Activated CD4-positive, alpha-beta T cell treated with anti-CD3 and anti-CD28 coated beads for 24 hours (primary cell): ENCODE measurements at places on chromosomes 5 and 9.

DNA sequence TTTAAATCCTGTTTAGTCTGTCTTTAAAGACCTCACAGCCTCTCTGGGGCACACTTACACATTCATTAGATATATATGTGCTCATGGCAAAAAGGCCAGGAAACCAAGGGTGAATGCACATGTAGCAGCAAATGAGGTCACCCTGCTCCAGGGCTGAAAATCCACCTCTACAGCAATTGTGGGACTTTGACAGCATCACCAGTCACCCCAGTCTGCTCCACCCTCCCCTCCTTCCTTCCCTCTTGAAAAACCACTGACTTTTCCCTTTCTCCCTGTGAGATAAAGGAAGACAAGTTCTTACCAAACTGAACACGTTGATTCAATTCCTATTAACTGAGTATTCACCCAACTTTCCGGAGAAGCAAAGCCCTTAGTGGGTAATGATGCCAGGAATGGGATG, 15.2 kb upstream of the SH3RF2 start:
- no peak for DNase-seq

GRCh38 chr9:110355911-110356310, 18.2 kb upstream of the TXNDC8 start:
- DNase-seq = no peak

DNA sequence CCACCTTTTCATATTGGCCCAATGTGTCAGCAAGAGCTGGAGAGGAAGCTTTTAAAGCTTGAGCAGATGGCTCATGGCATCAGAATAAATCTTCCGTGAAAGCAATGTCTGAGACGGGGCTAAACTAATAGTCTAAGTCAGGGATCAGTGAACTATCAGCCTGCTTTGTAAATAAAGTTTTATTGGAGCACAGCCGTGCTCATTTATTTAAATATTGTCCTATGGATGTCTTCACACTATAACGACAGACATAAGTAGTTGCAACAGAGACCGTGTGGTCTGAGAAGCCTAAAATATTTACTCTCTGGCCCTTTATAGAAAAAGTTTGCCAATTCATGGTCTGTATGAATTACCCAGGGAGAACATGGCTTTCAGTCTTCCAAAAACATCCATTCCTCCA, 85.6 kb upstream of the SLC44A1 start:
- DNase-seq = no peak

DNA sequence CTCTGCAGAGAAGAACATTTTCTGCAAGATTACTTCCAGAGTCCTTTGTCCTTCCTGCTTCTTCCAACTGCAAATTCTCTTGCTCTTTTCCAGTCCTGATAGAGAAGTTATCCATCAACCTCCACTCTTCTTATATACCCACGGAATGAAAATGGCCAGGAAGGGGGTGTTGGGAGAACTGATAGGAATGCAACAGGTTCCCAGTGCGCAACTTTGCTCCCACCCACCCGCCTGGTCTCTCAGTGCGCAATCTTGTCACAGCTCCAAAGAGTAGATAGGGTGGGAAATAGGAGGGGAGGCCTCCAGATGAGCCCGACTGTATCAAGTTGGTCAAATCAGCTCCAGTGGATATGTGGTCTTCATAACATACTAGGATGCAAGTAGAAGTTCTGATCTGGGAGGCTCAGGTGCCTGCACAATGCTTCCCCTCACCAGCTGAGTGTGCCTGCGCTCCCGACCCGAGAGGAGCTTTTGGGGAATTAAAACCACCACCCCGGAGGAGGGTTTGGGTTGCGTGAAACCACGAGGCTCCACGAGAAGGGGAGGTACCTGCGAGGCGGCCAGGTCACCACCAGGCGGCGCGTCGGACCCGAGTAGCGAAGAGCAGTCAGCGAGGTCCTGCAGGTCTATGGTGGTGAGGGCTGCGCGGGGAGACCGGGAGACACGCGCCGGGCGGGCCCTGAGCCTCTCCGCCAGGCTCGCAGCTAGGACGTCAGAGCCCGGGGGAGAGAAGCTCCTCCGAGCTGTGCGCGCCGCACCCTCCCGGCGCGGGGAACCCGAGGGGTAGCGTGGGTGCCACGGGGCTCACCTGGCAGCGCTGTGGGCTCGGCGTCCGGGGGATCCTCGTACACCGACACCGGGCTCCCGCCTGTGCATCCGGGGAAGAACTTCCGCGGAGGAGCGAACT, 835 bp downstream of the MCIDAS start:
- peak; percentile 66 for DNase-seq

DNA sequence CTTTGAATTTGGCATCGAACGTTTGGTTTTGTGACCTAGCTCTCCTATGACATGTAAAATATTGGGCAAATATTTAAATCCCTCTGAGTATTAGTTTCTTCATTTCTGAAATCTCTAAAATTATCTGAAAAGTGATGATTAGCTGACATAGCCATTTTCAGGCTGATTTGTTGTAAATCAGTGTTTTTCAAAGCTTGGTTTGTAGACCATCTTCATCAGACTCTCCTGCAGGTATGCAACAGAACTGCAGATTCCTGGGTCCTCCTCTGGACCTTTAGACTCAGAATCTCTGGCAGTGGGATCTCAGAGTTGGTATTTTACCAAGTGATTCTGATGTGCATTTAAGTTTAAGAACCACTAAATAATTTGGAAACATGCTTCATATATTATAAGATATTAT, 38.9 kb upstream of the NMUR2 start:
- no peak for DNase-seq

GRCh38 chr9:131203431-131204218, 72.7 kb downstream of the FAM78A start:
- no peak for DNase-seq

- no peak for DNase-seq
Measured at GRCh38 chr5:133257977-133258376, 206.2 kb downstream of the HSPA4 start.

GRCh38 chr5:151664694-151665585, 21.8 kb downstream of the SPARC start:
- no peak for DNase-seq

GRCh38 chr5:139146809-139147482, 51.2 kb downstream of the SIL1 start:
- no peak for DNase-seq

GRCh38 chr5:437281-437771, 5.7 kb upstream of the EXOC3 start:
- no peak for DNase-seq

- no peak for DNase-seq
Measured at GRCh38 chr5:32578363-32578762, 7.0 kb upstream of the SUB1 start.

DNA sequence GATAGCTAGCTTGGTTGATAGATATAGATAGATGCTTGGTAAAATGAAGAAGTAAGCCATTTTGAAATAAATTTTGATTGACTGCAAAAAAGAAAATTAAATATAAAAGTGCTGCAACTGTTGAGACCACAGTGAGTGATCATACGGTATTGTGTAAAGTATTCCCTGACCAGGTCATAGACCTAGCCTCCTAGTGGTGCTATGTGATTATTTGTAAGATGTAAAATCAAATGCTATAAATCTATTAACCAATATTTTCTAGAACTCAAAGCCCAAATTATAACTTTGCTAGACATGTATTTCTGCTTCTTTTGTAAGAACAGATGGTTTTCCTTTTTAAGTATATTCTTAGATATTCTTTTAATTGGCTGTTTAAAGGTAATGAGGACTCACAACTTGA, 480.2 kb upstream of the PTPRD start:
- no peak for DNase-seq

DNA sequence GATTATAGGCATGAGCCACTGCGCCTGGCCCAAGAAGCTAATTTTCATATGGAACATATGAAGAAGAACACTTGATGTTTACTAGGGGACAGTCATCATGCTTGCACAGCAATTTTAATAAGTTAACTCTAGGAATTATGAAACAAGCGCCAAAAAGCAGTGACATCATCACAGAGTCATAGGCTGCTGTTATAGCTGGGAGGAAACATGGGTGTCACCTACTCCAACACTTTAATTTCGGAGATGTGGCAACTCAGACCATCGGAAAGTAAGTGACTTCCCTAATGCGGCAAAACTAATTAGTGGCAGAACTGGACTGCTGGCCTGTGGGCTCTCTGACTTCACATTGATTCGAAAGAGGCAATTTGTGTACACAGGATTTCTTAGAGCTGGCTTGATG, 38.1 kb upstream of the EQTN start:
- no peak for DNase-seq

DNA sequence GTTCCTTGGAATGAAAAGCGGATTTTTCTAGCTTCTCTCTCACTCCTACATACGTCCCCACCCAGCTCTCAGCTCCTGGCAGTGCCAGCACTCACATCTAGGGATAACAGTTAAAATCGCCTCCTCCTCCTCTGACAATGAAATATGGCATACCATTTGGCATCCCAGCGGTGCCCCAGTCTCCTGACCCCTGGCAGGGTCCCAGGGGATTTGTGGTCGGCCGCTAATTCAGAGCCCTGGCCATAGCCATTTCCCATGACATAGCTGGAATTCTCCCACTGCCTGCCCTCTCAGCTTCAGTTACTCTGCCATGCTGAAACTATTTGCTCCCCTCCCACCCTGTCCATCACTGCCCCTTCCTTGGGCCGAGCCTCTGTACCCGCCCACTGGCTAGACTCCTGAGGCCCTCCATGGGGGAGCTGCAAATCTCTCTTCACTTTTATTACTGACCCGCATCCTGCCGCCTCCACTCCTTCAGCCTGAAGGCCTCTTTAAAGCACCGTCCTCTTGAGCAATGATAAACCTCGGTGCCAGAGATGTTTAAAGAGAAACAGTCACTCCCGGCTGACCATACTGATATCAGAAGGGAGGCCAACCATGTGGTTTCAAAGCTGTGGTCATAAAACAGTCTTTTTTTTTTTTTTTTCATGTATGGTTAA, 139.8 kb downstream of the SLIT3 start:
- DNase-seq = no peak

GRCh38 chr5:119743927-119744326, 114.6 kb downstream of the FAM170A start:
- DNase-seq = no peak

- no peak for DNase-seq
Measured at GRCh38 chr5:51384281-51384840, 1.1 kb downstream of the ISL1 start.

DNA sequence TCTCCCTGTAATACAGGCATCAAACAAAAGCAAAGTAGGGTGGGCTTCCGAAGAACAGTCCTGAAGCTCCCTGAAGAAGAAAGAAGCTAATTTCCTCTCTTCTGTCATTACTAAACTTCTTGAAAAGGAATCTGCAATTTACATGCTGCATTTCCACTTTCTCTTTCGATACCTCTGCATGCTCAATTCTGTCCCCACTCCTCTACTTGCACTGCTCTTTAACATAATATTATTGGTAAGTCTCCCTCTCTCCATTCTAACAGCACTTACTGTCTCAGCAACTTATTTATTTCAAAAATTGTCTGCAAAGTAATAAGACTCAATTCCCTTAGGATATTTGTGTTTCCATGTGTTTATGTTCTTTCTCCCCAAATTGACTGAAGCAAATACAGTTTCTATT, 3.9 kb upstream of the PLPP1 start:
- no peak for DNase-seq

- no peak for DNase-seq
Measured at GRCh38 chr5:79924936-79925893, 65.8 kb downstream of the MTX3 start.

DNA sequence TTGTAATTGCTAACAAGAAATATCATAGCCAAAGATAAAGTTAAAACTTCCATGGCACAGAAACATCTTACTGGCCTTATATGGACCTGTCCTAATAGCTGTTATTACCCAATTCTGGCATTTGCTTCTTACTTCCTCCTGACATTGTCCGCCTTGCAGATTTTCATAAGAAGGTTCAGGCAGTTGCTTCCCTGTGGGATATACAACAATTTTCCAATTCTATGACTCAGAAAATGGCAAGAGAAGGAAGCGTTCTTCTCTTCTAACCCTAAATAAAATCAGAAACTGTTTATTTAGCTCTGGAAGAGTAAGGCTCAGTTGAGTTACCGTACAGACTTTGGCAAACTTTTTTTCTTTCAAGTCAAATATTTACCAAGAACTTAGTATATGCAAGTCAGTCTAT, 1.7 kb downstream of the PRKAA1 start:
- no peak for DNase-seq

DNA sequence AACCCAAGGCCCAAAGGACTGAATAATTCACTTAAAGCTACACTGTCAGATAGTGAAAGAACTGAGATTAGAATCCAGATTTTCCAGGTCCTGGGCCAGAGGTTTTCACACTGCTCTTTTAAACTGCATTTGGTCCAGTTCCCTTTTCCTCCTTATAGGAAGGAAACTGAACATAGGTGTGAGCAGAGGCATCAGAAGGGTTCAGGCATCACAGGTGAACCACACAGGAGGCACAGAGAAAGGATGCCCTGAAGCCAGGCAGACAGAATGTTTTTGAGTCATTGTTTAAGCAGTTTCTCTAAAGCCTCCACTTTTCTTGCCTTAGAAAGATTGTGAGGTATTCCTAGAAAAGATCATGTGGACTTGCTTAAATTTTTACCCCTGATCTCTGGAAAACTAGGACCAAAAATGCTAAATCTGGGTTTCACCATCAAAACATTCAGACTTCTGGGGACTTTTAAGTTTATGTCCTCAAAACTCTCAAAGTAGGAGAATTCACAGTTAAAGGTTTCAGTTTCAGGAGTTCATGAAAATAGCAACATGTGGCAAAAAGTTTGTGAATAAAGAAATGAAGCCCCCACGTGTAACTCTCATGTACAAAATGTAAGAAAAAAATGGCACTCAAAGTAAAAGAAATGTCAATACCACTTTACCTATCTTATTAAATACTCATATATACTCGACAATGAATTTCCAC, 386.1 kb downstream of the NTRK2 start:
- no peak for DNase-seq

- DNase-seq = no peak
Measured at GRCh38 chr5:115649541-115649940, 23.7 kb upstream of the TMED7 start.

- no peak for DNase-seq
Measured at GRCh38 chr5:120988491-120988890, 524.4 kb downstream of the PRR16 start.

- DNase-seq = no peak
Measured at GRCh38 chr5:57311251-57311650, 137.4 kb downstream of the GPBP1 start.

DNA sequence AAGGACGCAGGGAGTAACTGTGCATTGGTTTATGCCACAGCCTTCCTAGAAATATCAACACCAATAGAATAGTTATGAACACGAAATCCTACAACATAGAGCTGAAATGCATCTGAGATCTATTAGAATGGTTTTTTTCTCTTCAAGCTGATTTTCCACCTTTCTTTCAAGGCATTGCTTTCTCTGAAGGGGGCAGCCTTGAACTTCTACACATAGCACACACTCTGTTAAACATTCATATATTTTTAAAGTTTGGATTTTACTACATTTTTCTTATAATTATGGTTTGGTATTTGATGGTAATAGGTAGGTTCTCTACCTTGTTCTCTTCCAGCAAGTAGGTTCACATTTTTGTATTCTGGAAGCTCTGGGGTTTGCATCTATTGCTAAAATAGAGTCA, 661.8 kb downstream of the SEMA5A start:
- DNase-seq = no peak

GRCh38 chr5:10730043-10730351, 31.0 kb downstream of the DAP start:
- DNase-seq = no peak
